ENCODE measurements at places on chromosomes 2 and 18.

DNA sequence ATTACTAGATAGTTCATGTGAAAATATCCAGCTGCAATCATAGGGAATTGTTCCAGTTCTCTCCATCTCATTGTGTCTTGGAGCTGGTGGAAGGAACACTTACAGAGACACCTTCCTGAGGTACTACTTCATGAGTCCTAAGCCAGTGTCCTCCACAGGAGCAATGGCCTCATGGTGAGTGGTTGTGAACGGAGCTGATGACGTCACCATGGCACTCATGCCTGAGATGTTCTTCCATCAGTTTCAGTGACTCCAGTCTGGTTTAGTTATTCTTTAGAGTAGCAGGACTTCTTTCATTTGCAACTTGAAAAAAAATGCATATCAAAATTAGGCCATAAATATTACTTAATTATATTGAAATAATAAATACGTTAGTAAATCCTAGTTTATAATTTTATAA, 418.6 kb downstream of the ZNF521 start:
- no peak for DNase-seq

GRCh38 chr2:20141806-20142205, 83.1 kb downstream of the SDC1 start:
- no peak for DNase-seq

DNA sequence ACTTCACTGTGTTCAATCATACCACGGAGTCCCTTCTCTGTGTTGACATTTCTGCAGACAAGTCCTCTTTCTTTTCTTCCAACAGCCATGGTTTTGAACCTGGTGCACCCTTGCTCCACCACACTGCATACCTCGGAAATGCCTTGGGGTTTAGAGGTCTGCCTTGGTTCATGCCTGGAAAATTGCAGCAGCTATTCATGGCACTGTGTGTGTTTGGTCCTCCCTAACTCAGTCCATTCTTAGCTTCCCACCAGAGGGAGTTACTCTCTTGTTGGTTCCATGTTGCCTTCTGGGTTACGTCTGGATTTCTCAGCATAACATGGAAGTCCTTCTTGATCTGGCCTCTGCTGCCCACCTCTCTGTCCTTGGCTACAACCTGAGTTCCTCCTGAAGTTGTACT, 206.0 kb downstream of the FHOD3 start:
- no peak for DNase-seq

DNA sequence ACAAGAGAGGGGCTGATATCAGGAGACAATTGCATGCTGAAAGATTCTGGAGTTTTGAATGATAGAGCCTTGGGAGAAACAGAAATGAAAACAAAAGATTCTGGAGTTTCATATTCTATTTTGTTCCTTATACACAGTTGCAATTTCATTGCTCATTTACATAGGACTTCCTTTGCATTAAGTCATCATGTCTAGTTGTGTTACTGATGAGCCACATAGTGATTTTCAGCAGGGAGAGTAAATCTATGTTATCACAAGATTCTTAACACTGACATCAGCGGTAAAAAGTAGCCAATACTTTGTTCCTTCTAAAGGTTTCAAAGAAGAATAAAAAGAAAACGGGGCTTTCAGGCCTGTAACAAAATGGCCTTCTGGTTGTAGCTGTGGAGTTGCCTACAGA, 7.1 kb downstream of the ADAM17 start:
- DNase-seq: no peak

- DNase-seq: no peak
Observed at GRCh38 chr2:154470376-154470775, 228.1 kb upstream of the KCNJ3 start.

GRCh38 chr2:68466778-68467076, 367 bp downstream of the FBXO48 start:
- DNase-seq: no peak

GRCh38 chr18:9087144-9087543, 15.4 kb upstream of the NDUFV2 start:
- no peak for DNase-seq

DNA sequence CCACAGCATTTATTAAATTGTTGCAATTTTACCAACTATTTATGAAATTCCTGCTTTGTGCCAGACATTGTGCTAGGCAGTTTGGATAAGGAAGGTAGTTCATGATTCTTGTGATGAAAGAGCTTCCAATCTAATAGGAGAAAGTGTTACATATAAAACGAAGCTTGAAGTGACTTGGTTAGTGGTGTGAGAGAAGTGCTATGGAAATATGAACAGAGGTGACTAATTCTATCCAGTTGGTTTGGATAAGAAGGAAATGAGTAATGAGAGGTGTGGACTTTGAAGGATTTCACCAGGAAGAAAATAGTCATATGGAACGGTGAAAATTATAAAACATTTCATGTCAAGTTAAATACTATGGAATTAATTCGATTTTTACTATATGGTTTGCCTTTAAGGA, 48.6 kb downstream of the EML6 start:
- DNase-seq: peak; percentile 57

DNA sequence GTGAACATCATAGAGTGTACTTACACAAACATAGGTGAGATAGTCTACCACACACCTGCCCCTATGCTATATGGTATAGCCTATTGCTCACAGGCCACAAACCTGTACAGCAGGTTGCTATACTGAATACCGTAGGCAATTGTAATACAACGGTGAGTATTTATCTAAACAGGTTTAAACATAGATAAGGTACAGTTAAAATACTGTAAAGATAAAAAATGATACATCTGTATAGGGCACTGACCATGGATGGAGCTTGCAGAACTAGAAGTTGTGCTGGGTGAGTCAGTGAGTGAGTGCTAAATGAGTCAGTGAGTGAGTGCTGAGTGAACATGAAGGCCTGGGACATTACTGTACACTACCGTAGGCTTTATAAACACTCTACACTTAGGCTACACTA, 267.0 kb upstream of the HS6ST1 start:
- DNase-seq: peak; percentile 78
